ENCODE measurements at places on chromosomes 6 and 20.

DNA sequence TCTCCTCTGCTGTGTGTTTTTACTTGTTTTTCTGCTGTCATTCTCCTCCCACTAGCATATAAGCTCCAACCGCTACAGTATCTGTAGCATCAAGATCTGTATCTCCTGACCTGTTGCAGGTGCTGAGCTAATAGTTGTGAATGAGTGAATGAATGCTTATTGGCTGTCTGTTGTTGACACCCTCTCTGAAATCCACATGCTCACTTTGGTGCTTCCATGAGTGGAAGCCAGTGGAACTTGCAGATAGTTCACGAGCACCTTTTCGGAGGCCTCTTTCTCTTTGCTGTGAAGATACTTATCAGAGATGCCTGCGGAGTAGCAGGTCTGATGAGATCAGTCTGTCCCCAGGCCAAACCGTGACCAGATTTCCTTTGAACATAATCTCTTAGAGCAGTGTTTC, 117.3 kb downstream of the EYA2 start:
- no peak for DNase-seq

DNA sequence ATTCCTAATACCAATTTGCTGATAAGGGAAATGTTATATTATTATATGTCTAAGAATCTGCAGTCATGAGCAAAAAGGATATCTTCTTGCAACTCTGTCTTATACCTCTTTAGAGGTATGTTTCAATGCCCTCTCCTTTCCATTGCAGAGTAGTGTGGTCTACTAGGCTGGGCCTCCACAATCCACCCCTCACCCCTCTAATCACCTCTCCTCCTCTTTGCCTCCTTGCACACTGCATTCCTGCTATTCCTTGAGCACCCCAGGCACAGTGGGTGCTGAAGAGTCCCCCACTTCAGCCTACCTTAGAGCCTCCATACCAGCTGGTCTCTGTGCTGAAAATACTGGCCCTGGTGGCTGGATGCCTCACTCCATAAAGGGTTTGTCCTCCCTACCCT, 26.9 kb downstream of the ARMC2 start:
- DNase-seq: no peak

DNA sequence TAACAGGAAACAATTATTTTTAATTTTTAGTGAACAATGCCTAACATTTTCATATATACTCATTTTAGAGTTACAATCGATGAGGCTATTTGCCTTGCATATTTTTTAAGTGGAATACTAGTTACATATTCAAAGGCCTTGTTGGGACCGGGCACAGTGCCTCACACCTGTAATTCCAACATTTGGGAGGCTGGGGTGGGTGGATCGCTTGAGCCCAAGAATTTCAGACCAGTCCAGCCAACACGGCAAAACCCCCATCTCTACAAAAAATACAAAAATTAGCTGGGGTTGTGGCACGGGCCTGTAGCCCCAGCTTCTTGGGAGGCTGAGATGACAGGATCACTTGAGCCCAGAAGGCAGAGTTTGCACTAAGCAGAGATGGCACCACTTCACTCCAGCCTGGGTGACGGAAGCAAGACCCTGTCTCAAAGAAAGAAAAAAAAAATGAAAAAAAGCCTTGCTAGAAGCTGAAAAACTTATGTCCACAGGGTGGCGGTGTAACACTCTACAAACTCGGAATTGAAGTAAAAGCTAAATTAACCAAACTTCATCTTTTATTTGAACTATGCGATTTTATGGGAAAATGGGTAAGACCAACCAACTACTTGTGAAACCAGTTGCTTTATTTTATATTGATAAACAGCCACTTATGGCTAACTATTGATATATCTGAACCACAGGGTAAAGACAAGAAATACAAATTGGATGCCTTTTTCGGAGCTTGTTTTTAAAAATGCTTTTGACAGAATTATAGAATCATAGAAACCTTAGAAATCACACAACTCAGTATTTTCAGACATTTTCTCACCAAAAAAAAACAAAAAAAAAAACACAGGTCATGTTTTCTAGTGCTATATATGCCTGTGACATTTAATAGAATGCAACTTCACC, 24.1 kb upstream of the ROS1 start:
- no peak for DNase-seq

DNA sequence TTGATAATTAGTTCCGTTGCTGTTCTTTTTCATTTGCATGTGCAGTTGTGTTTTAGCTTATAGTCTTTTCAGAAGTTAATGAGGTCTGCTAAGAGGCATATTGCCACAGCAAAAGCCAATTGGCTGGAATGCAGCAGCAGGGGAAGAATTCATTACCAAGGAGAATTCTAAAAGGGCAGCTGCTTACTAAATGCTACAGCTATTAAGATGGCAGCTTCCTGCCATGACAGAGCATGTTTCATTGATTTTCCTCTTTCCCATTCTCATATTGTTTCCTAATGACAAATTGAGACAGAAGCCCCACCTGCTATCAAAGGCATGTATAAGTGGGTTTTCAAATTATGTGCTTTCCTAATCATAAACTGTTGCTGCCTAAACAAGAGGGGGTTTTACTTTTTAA, 66.6 kb downstream of the CLVS2 start:
- no peak for DNase-seq

GRCh38 chr6:20001286-20001685, 164.1 kb downstream of the ID4 start:
- no peak for DNase-seq

GRCh38 chr6:14312587-14312986, 195.0 kb downstream of the CD83 start:
- DNase-seq: no peak

- no peak for DNase-seq
Measured at GRCh38 chr6:21360336-21360735, 233.2 kb upstream of the SOX4 start.

GRCh38 chr6:7615611-7616383, 25.8 kb downstream of the SNRNP48 start:
- DNase-seq: no peak

DNA sequence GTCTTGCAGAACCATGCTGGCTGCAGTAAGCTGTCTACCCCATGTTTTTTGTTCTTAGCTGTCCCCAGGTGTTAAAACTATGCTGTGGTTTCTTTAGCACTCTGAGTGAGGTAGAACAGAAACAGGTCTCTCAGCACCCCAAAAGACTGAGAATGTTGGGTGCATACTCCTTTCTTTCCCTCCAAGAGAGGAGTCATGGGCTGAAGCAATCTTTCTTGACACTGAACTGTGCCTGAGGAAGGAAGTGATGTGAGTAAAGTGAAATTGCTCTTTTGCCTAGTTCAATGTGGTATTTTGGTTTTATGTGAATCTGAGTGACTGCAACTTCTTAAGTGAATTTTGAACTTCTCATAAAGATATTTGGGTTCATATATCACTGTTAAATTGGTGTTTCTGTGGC, 138.0 kb upstream of the MCHR2 start:
- no peak for DNase-seq

DNA sequence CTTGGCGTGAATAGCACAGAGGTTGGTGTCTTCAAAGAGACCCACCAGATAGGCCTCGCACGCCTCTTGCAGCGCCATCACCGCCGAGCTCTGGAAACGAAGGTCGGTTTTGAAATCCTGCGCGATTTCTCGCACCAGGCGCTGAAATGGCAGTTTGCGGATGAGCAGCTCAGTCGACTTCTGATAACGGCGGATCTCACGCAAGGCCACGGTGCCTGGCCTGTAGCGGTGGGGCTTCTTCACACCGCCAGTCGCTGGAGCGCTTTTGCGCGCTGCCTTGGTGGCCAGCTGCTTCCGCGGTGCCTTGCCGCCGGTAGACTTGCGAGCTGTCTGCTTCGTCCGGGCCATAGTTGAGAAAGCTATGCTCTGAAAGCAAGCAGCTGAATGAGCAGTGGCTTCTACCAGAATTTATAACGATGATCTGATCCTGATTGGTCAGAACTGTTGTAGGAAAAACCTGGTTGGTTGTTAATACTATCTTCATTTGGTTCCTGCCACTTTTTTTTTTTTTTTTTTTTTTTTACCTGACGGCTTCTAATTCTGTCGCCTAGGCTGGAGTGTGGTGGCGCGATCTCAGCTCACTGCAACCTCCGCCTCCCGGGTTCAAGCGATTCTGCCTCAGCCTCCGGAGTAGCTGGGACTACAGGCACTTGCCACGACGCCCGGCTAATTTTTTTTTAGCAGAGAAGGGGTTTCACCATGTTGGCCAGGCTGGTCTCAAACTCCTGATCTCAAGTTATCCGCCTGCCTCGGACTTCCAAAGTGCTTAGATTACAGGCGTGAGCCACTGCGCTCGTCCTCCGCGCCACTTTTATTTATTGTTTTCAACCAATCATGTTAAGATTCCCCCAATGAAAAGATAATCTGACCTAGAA, 21.5 kb downstream of the OR2B2 start:
- DNase-seq: no peak

DNA sequence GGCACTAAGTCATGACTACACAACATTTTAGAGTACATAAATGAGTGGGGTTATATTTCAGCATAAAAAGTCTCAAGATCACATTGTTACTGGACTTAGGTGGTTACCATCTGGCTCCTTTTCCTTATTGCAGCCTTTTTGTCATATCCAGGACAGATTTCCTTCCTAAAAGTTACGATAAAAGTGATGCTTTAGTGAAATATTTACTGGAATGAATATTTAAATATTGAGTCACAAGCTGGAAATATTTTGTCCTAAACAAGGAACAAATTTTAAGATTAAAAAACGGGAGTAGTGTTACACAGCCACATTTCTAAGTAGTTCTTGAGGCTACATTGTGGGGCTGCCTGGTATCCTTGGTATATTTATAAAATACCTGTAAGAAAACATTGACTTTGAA, 52.2 kb downstream of the CDC40 start:
- DNase-seq: no peak

GRCh38 chr6:157020398-157020797, 243.2 kb downstream of the ARID1B start:
- no peak for DNase-seq

- no peak for DNase-seq
Measured at GRCh38 chr6:72032086-72032485, 145.7 kb downstream of the RIMS1 start.

DNA sequence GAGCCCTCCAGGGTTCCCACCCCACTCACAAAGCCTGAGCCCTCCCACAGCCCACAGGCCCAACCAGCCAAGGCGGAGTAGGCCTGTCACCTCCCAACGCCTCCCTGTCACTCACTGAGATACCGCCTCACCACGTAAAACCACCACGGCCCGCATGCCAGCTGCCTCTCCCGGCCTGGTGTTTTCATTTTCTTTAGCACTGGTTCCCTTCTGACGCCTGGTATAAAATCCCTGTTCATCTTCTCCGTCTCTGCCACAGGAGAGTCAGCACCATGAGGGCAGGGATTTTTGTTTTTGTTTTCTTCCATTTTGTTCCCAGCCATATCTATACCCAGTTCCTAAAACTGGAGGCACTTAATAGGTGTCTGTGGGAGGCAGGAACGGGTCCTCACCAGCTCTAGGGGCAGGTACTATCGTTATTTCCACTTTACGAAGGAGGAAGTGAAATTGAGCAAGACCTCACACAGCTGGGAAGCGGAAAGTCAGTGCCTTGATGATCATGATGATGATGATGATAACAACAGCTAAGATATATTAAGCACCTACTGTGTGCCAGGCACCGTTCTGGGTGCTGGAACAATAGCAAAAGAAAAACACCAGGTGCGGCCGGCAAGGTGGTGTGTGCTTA, 58.6 kb downstream of the SNAI1 start:
- DNase-seq: no peak

GRCh38 chr20:57809661-57810172, 99.9 kb upstream of the PMEPA1 start:
- DNase-seq: no peak

DNA sequence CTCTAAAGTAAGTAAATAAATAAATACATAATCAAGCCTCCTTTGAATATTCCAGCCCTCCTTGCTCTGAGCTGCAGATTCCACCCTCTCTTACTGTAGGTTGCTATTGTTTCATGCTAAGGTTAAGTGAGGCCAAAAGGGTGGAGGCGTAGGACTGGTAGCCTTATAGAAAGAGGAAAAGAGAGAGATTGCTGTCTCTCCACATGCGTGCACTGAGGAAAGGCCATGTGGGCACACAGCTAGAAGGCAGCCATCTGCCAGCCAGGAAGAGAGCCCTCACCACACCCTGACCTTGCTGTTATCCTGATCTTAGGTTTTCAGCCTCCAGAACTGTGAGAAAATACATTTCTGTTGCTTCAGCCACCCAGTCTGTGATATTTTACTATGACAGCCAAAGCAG, 87.4 kb upstream of the SHLD1 start:
- DNase-seq: no peak

- no peak for DNase-seq
Measured at GRCh38 chr6:36195471-36196112, 952 bp upstream of the BRPF3 start.

DNA sequence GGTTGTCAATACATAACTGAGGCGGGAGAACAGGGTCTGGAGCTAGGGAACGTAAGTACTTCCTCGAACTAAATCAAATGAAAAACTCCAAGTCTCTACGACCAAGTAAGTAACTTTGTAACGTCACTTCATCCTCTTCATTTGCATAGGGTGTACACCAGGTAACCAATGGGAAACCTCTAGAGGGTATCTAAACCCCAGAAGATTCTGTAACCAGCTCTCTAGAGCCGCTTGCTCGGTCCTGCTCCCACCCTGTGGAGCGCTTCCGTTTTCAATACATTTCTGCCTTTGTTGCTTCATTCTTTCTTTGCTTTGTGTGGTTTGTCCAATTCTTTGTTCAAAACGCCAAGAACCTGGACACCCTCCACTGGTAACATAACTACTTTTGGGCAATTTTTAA, 133.5 kb upstream of the TMEM170B start:
- DNase-seq: no peak

GRCh38 chr6:163260911-163261310, 153.6 kb upstream of the QKI start:
- DNase-seq: no peak

GRCh38 chr6:121333196-121333595, 1.1 kb downstream of the TBC1D32 start:
- DNase-seq: no peak

DNA sequence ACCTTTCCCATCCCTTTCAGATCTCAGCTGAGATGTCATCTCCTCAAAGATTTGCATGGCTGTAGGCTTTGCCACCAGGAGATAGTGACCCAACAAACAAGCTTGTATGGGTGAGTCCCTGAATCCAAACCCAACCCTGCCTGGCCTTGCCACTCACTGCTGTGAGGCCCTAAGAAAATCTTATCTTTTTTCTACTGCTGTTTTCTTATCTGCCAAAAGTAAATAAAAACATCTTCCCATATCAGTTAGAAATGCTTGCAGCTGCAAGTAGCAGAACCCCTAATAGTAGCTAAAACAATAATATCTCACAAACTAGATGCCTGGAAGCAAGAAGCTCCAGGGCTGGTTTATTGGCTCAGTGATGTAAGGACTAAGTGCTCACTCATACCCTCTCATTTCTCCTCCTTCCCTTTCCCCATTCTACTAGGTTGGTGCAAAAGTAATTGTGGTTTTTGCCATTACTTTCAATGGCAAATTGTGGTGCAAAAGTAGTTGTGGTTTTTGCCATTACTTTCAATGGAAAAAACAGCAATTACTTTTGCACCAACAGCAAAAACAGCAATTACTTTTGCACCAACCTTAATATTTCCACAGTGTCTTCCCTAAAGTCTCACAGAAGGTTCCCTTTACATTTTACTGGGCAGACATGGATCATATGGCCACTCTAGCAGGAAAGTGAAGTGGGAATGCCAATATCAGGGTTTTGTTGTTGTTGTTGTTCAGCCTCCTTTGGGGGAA, 56.7 kb upstream of the PSMF1 start:
- no peak for DNase-seq

- no peak for DNase-seq
Measured at GRCh38 chr6:5659467-5659866, 347.3 kb downstream of the NRN1 start.
